ENCODE measurements at places on chromosomes 3 and 15. TPM values are rescaled to one million over a fixed set of nuclear protein-coding genes. Genes with fewer than 3 reads are reported as not detected.

- no peaks in the 10 kb centered on the region for H3K27me3 ChIP-seq
- no peak overlapping the region for H3K4me3 ChIP-seq
- H3K36me3 ChIP-seq = no peaks in the 10 kb centered on the region
- DNase-seq = no peak
- no peak overlapping the region for H3K27ac ChIP-seq
Observed at GRCh38 chr3:106381286-106381938, 512.6 kb upstream of the CBLB start.

- H3K27me3 ChIP-seq = no peaks in the 10 kb centered on the region
- H3K36me3 ChIP-seq = no peaks in the 10 kb centered on the region
- H3K4me3 ChIP-seq = no peak overlapping the region
- H3K4me1 ChIP-seq = no peaks in the 10 kb centered on the region
- H3K27ac ChIP-seq = no peak overlapping the region
- no peak for DNase-seq
Observed at GRCh38 chr3:27340534-27340933, 28.6 kb downstream of the NEK10 start.

DNA sequence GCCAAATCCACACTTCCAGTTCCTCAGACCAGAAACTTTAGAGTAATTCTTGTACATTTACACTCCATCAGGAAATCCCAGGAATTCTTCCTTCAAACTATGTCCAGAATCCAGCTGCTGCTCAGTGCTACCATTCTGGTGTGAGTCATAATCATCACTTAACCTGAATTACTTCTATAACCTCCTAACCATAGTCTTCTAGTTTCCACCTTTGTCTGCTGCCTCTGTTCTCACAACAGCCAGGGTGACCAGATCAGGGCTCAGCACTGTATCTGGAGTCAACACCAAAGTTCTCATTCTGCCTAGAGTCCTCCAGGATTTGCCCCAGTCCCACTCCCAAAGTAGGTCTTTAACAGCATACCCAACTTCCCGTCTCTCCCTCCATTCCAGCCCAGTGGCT lies 3.4 kb downstream of the CLDND1 start:
- no peak for DNase-seq
- no peaks in the 10 kb centered on the region for H3K36me3 ChIP-seq
- H3K4me3 ChIP-seq = no peak overlapping the region
- no peaks in the 10 kb centered on the region for H3K27me3 ChIP-seq
- H3K4me1 ChIP-seq = peaks cover 12% of the 10 kb centered on the region

DNA sequence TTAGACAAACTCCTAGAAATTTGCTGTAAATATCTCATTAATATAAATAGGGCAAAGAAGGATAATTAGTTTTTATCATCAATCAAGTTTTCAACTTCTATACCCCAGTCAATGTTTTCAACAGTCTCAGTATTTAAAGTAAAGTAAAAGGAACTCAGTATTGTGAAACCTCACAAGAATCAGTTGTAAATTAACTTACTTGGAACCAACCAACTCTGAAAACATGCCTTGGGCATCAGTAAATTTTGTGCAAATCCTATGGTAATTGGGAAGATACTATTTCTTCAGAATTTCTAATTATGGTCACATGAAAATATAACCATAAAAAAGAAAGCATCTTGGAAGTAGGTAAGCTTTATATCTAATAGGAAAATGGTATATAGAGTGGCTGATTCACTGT lies 1139.0 kb downstream of the TUSC7 start:
- H3K4me3 ChIP-seq = no peak overlapping the region
- no peaks in the 10 kb centered on the region for H3K4me1 ChIP-seq
- no peaks in the 10 kb centered on the region for H3K36me3 ChIP-seq

- H3K36me3 ChIP-seq = no peaks in the 10 kb centered on the region
- no peak for DNase-seq
- H3K4me1 ChIP-seq = no peaks in the 10 kb centered on the region
- peak overlapping the region; percentile 91 for H3K27ac ChIP-seq
Observed at GRCh38 chr3:183264268-183264667, 11.2 kb downstream of the B3GNT5 start.

DNA sequence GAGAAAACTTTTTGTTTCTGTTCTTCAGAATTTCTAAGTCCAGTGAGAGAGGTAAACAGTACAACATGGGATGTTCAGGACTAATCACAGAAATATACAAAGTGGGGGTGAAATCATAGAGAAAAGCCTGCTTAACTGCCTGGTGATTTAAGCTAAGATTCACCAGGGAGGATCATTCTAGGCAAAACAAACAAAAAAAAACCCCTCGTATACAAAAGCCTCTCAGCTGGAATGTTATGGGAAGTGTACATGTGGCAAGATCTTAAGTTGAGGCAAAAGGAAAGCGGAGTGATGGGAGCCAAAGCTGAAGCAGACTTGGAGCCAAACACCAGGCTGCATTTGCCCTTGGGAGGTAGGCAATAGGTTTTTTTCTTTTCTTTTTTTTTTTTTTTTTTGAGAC lies 40.0 kb upstream of the TJP1 start:
- DNase-seq = no peak
- H3K36me3 ChIP-seq = no peaks in the 10 kb centered on the region
- H3K27ac ChIP-seq = no peak overlapping the region
- H3K4me3 ChIP-seq = no peak overlapping the region

DNA sequence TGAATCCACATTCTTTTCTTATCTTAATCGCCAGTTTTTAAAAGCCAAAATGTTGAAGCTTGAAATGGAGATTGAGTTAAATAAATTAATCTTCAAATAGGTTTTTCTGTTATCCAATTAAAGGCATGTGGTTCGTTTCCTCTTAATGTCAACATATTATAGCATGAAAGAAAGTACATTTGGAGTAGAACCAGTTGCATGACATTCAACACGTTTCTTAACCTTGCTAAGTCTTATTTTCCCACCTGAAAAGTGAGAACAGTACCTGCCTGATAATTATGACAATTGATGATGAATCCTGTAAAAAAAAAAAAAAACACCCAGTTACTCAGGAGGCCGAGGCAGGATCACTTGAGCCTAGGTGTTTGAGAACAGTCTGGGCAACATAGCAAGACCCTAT lies 29.3 kb downstream of the PIAS1 start:
- peaks cover 10% of the 10 kb centered on the region for H3K4me1 ChIP-seq
- no peak overlapping the region for H3K4me3 ChIP-seq
- H3K36me3 ChIP-seq = no peaks in the 10 kb centered on the region
- no peak overlapping the region for H3K27ac ChIP-seq
- H3K27me3 ChIP-seq = no peaks in the 10 kb centered on the region

DNA sequence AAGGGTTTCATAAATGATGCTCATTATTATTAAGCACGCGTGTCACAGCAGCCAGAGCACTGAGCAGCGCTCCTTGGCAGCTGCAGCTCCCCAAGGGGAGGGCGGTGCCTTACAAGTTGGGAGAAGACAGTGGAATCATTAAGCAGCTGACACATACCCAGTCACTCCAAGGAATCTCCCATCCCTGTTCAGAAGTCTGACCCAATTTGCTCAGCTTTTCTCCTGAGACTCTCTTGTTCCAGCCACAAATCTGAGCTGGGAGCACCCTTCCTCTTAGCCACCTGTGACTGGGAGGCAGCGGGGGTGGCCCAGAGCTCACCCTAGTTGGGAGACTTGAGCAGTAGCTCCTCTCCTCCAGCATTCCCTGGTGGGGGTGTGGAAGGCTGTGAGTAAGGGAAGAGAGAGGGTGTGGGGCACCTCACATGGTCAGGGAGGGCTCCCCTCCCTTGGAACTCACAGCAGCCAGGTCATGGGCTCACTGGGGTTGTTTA lies 64.3 kb downstream of the DUT start:
- no peaks in the 10 kb centered on the region for H3K4me1 ChIP-seq
- no peaks in the 10 kb centered on the region for H3K36me3 ChIP-seq
- peak; percentile 56 for DNase-seq
- H3K27me3 ChIP-seq = no peaks in the 10 kb centered on the region
- H3K27ac ChIP-seq = no peak overlapping the region

GRCh38 chr3:172020763-172021162 lies 18.6 kb upstream of the FNDC3B start:
- no peaks in the 10 kb centered on the region for H3K4me1 ChIP-seq
- H3K4me3 ChIP-seq = no peak overlapping the region
- H3K27me3 ChIP-seq = no peaks in the 10 kb centered on the region
- DNase-seq = no peak
- H3K27ac ChIP-seq = no peak overlapping the region

- H3K4me3 ChIP-seq = no peak overlapping the region
- no peaks in the 10 kb centered on the region for H3K4me1 ChIP-seq
- no peaks in the 10 kb centered on the region for H3K36me3 ChIP-seq
- no peaks in the 10 kb centered on the region for H3K27me3 ChIP-seq
- no peak for DNase-seq
Observed at GRCh38 chr3:192212979-192213378, 514.4 kb downstream of the FGF12 start.

DNA sequence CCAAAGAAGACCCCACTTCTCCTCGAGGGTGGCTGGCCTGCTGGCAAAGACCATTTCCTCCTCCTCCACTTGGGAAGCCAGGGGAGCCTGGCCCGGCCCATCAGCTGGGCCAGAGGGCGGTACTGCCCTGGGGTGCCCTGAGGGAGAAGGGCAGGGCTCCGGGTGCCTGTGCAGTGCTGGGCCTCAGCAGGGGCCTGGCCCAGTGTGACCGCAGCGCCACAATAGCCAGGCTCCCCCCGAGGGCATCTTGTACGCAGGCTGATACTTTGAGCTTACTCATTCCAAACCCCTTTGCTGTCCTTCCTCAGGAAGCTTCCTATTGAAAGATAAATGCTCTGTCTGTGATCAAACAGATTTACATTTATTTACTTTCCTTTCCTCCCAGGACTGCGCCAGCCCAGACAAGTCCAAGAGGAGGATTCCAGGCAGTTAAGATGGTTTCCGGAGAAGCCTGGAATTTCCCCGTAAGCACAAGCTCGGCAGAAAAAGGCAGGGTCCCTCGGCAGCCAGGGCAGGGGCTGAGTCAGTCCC lies 240.1 kb downstream of the XXYLT1 start:
- no peak overlapping the region for H3K4me3 ChIP-seq
- H3K27me3 ChIP-seq = no peaks in the 10 kb centered on the region
- H3K36me3 ChIP-seq = no peaks in the 10 kb centered on the region
- no peak overlapping the region for H3K27ac ChIP-seq
- no peaks in the 10 kb centered on the region for H3K4me1 ChIP-seq

- no peaks in the 10 kb centered on the region for H3K4me1 ChIP-seq
- H3K4me3 ChIP-seq = no peak overlapping the region
- no peaks in the 10 kb centered on the region for H3K36me3 ChIP-seq
- DNase-seq = no peak
- no peaks in the 10 kb centered on the region for H3K27me3 ChIP-seq
Observed at GRCh38 chr3:31384117-31384516, 148.6 kb upstream of the STT3B start.

- H3K4me1 ChIP-seq = no peaks in the 10 kb centered on the region
- H3K36me3 ChIP-seq = no peaks in the 10 kb centered on the region
- no peak overlapping the region for H3K27ac ChIP-seq
- H3K4me3 ChIP-seq = no peak overlapping the region
Observed at GRCh38 chr15:32936283-32936918, 218.6 kb downstream of the GREM1 start.

GRCh38 chr3:193774272-193774915 lies 181.4 kb downstream of the OPA1 start:
- H3K36me3 ChIP-seq = no peaks in the 10 kb centered on the region
- H3K4me1 ChIP-seq = no peaks in the 10 kb centered on the region
- H3K27me3 ChIP-seq = no peaks in the 10 kb centered on the region
- H3K4me3 ChIP-seq = no peak overlapping the region
- no peak for DNase-seq

GRCh38 chr15:59273234-59273633 lies 66.6 kb downstream of the LDHAL6B start:
- no peaks in the 10 kb centered on the region for H3K27me3 ChIP-seq
- H3K27ac ChIP-seq = peak overlapping the region; percentile 86
- no peaks in the 10 kb centered on the region for H3K36me3 ChIP-seq
- DNase-seq = no peak
- H3K4me1 ChIP-seq = peaks cover 4% of the 10 kb centered on the region
- H3K4me3 ChIP-seq = no peak overlapping the region

Gene APOD
- total RNA-seq = 22.3 TPM

Gene NCBP2
- 21.7 TPM for total RNA-seq

Gene BTLA
- total RNA-seq = 1.8 TPM

Gene GOLGA6B
- total RNA-seq = not detected

Measured in Peyer's patch (tissue), 4 donors.